Activated CD4-positive, alpha-beta T cell treated with anti-CD3 and anti-CD28 coated beads, Interleukin-2, amount 50 U/mL, for 16 hours (primary cell): ENCODE measurements at places on chromosomes 5 and 9.

DNA sequence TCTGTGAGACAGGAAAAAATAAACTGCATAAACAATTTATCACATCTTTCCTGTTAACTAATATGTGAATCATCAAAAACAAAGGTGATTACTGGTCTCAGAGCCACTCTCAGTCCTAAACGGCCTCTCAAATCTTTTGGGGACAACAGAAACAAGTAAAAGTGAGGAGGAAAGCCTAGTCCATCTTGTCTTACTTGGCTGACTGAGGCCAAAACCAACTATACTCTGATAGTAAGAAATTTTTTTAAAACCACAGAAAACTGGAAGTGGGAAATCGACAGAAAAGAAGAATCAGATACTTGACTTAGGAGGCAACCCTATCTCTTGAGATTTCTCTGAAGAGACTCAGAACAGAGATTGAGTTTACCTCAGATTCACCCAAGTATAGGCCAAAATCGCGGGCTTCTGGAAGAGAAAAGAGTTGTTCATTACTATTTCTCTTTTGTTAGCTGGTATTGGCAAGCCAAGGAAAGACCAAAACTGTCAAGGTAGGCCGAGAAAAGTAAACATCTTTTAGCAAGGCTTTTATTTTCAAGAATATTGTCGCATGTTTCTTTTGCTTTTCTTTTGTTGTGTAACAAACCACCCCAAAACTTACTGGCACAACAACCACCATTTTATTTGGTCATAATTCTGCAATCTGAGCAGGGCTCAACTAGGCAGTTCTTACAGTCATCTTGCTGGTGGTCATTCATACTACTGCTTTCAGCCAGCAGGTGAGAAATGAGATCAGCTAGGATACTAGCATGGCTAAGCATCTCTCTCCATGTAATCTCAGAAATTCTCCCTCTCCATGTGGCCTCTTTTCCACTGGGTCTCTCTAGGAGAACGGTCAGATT lies 46.1 kb downstream of the RFX3 start:
- DNase-seq, result peak; percentile 30

- DNase-seq, result no peak
Observed at GRCh38 chr5:134508521-134509195, 16.8 kb upstream of the JADE2 start.

DNA sequence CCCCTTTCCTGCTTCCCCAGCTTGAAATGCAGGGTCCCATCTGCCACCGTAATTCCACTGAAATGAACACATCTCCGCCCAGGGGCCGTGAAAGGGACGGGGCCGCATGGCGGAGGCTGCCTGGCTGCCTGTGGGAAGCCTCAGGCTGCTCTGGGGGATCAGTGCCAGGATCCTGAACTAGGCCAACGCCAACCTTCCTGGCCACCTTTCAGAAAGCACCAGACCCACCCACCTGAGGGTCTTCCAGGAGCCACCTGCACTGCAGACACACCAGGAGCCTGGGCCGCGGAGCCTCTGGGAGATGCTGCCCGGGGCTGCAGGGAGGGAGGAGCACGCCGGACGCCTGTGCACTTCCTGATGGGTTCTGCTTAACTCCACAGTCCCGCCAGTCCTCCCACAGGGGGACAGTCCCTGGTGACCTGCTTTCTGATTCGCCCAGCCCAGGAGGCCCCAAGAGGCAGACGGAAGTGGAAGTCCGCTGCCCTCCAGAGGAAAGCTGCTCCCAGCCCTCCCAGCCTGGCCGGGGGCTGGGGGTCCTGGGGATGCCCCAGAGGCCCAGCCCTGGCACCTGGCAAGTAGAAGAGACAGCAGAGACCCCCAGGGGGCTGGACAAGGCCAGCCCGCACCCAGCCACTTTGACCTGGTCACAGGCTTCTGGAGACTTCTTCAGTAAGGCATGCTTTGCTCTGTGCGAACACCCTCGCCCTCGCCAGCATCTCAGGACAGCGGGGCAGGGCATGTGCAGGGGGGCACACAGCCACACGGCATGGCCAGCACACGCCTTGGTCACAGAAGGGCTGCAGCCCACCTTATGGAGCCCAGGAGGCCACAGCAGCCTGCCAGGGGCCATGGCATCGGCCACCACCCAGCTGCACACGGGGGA lies at the start of gene CARD9:
TSS of gene CARD9 (minus strand) at position 370 of the 883 bp plus-strand sequence. CDS start 1,591 bp downstream, outside the sequence.
- DNase-seq, result no peak

GRCh38 chr5:12330381-12330780 lies 426.1 kb upstream of the CTNND2 start:
- DNase-seq, result no peak

DNA sequence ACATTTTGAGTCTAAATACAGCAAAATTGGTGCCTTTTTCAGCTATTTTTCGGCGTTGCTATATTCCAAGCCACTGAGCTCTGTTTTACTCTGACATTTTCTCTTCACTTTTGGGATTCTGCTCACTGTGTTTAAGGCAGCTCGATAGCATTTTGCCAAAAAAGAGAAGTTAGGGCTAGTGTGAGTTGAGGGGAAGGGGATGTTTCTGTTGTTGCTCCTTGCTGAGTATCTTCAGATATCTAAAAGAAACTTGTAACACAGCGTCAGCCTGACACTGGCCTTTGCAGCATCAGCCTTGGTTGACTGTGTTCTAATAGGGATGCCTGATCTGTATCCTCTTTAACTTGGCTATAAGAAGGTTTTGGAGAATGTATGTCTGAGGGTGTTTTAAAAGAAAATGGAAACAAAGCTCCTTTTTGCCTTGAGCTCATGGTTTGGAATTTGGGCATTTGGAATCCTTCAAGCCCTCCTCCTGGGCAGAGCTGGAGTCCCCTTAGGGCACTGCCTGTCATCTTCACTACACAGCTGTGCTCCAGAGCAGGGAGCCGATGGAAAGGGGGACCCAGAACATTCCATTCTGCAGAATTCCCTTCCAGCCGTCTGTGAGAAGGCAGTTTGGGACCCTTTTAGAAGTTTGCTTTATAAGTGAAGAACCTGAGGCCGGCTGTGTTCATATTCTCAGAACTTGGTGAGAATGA lies 63.0 kb downstream of the EXOSC2 start:
- DNase-seq, result no peak

- no peak for DNase-seq
Observed at GRCh38 chr9:101778332-101778731, 39.9 kb upstream of the GRIN3A start.

DNA sequence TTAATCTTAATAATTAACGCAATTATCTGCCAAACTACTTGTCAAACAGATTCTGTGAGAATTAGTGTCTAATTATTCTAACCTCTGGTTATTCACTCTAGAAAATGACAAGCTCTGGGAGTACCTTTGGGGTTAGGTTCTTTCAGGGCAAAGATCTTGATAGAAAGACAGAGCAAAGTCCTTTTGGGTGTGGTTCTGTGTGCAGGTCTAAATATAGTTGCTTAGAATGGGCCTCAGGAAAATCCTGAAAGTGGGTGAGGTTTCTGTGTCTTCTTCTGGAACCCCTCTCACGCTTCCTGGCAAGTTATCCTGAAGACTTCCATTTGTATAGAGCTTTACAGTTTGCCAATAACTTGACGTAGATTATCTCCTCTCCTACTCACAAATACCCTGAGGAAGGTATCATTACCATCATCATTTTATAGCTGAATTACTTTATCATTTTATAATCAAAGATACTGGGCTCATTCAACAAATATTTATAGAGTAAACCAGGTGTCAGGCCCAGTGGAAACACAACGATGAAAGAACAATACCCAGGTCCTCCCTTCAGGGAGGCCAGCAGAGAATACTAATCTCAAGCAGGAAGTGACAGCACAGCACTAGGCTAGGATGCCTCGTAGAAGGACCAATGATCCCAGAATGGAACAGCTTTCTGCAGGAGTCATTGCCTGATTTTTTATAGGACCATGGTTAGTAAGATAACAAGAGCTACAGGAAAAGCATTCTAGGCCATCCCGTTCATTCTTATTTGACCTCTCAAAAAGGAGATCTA lies 27.6 kb upstream of the LHFPL2 start:
- no peak for DNase-seq

DNA sequence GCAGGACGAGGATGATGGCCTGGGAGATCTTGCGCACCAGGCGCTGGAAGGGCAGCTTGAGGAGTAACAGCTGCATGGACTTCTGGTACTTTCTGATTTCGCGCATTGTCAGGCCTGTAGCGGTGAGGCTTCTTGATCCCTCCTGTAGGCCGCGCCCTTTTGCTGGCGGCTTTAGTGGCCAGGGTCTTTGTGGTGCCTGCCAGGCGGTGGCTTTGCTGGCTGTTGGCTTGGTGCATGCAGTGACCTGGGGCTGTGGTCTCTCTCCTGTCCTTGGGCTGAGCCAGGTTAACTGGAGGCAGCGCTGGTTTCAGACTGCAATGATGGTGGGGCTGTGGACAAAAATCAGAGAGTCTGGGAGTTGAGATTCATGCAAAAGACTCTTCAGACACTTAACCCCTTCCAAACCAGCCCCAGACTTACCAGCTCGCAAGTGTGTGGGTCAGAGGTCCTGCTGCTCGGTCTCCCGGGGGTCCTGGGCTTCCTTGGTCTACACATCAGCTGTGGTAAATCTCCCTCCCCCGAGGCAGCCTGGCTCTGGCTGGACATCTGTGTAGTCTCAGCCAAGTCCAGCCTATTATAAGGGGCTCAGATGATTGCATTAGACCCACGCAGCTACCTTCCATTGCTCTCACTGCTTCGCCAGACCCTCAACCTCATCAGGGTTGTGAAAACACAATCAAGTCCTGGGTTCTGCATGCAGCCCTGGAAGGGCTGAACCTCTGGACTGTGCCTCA lies 4.8 kb downstream of the TAF11L12 start:
- DNase-seq, result no peak

DNA sequence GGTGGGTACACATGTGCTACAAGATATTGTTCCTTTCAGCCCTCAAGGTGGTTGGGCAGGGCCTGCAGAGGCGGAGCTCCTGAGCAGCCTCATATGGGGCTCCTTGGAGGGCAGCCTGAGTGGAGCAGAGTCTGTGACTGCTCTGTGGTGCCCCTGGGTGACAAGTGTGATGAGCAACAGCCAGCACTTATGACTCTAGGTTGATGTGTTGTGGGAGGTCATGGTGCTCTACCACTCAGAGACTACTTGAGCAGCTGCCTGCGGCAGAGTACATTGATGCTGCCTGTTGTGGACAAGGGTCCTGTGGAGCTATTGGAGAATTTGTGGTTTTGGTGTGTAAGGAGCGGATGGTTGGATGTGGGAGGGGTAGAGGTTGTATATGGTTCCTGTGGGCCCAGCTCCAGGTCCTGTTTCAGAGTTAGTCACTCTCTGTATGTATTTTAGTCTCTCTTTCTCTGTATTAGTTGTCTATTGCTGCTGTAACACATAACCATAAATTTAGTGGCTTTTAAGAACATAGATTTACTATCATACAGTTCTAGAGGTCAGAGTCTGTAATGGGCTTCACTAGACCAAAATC lies 141.3 kb downstream of the SREK1 start:
- DNase-seq, result peak; percentile 44

GRCh38 chr5:153460421-153460820 lies 30.0 kb upstream of the GRIA1 start:
- DNase-seq, result no peak

GRCh38 chr5:37859805-37860204 lies 20.0 kb upstream of the GDNF start:
- DNase-seq, result no peak

- DNase-seq, result peak; percentile 29
Observed at GRCh38 chr9:14958989-14959388, 48.8 kb upstream of the FREM1 start.

- no peak for DNase-seq
Observed at GRCh38 chr9:134728021-134728795, 86.6 kb downstream of the COL5A1 start.

DNA sequence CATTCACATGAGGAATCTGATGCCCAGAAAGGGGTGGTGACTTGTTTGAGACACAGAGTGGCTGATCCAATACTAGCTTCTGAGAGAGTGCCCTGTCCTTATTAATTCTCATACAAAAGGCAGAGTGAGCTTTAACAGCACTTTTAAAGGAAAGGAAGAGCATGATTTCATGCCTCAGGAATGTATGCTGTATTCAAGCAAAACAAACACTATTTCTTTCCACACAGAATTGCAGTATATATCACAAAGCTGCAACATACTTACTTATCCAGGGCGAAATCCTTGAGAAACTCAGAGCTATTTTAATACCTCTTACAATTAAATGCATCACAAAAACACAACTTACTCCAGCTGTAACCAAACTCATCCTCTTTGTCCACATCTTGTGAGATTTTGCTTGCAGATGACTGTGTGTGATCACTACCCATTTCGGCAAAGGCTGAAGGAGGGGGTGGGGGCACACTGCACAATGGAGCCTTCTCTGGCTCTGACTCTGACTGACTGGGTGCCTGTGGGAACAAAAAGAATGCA lies 139.8 kb downstream of the MPDZ start:
- no peak for DNase-seq

DNA sequence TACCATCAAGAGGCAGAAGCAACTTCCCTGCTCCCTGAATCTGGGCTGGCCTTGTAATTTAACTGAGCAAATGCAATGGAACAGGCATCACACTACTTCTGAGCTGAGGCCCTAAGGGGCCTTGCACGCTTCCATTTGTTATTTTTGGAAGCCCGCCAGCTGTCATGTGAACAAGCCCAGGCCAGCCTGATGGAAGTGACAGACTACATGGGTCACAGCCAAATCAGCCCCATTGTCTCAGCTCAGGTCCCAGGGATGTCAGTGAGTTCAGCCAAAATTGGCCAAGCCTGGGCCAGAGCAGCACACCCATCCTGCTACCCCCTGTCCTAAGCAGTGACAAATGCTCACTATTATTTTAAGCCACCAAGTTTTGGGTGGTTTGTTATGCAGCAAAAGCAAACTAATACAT lies 72.8 kb downstream of the PRRT1B start:
- no peak for DNase-seq

DNA sequence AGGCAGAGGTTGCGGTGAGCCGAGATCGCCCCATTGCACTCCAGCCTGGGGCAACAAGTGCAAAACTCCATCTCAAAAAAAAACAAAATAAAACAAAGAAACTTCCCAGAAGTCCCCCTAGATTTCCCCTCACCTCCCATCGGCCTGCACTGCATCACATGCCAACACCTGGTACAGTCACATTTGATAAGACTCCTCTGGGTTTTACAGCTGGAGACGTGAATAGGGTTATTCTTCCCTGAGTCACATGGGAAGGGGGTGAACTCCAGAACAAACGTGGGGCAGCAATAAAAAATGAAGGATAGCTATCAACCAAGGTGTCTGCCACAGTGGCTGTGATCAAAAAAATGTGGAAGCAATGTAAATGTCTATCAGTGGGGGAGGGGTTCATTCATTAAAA lies 26.0 kb downstream of the SPRY4 start:
- DNase-seq, result no peak

- peak; percentile 79 for DNase-seq
Observed at GRCh38 chr5:7876867-7877266, 7.9 kb downstream of the MTRR start.

GRCh38 chr9:99732715-99733114 lies 89.0 kb upstream of the NR4A3 start:
- DNase-seq, result no peak

GRCh38 chr9:92968081-92968480 lies 20.8 kb downstream of the FGD3 start:
- DNase-seq, result no peak

DNA sequence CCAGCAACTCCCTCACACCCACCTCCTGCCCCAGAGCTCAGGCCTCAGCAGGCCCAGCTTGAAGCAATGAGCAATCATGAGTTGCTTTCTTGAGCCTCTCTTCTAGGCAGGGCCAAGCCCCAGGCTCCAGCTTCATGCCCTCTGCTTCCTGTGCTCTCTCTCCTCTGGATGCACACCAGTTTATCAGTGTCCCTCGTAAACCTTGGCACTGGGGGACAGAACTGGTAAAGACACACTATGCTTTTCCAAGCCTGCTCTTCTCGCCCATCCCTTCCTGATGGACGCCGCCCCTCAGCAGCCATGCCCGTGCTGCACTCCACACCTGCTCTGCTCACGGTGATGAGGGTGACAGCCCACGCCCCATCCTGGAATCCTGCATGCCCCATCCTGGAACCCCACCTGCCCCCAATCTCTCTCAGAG lies 49.4 kb upstream of the ORM1 start:
- DNase-seq, result no peak

GRCh38 chr9:131728546-131728910 lies 11.3 kb downstream of the RAPGEF1 start:
- no peak for DNase-seq
